H1 (cell line): ENCODE measurements at places on chromosomes 12 and 14. TPM values are rescaled to one million over a fixed set of nuclear protein-coding genes. Genes with fewer than 3 reads are reported as not detected.

DNA sequence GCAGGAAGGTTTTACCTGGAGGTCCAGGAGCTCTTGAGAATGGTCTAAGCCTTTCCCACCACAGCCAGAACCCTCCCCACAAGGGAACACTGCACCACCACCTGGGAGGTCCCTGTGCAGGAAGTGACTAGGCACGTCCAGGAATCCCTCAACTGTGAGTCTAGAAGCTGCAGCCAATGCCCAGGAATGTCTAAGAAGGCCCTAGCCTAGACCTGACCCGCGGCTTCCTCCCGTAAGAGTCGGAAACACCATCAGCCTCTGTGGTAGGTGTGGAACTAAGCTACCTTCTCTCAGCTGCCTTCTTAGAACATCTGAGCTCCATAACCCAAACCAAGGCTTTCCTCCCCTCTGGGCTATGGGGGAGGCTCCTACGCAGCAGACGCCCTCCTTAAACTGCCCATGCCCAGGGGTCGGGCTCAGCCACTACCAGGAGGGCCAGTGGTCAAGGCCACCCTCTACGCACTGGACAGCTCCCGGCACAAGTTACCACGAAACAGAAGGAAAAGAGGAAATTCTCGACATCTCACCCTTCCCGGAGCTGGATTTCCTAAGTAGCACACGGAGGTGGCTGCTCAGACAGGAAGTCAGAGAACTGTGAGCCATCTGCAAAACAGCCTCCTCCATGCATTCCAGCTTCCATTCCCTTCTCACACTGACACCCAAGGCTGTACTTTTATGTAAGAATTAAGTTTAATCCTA lies 25.5 kb downstream of the ZFYVE21 start:
- no peak overlapping the region for H3K27ac ChIP-seq

DNA sequence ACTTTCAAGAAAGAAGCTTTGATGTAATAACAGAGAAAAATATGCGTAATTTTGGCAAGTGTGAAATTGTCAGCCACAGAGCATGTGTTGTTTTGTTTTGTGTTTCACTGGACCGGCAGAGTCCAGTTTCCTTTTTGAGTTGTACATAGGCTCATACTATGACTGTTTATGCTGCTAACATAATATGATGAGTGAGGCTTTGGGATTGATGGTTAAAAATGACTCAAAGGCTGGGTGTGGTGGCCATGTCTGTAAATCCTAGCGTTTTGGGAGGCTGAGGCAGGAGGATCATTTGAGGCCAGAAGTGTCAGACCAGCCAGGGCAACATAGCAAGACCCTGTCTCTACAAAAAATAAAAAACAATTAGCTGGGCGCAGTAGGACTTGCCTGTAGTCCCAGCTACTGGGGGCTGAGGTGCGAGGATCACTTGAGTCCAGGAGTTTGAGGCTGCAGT lies 487.9 kb downstream of the PCNX1 start:
- H3K27ac ChIP-seq, result no peak overlapping the region
- H3K4me1 ChIP-seq, result no peaks in the 10 kb centered on the region
- H3K27me3 ChIP-seq, result no peaks in the 10 kb centered on the region
- no peak overlapping the region for H3K4me3 ChIP-seq

Gene TMEM52B
- not detected in 2 replicates for polyA plus RNA-seq

- no peaks in the 10 kb centered on the region for H3K4me1 ChIP-seq
- no peak overlapping the region for H3K27ac ChIP-seq
- no peak overlapping the region for H3K4me3 ChIP-seq
- no peak for DNase-seq
- H3K36me3 ChIP-seq, result peaks cover 4% of the 10 kb centered on the region; the same call in 1 of the 2 replicates
Observed at GRCh38 chr14:67837011-67837624, 17.5 kb downstream of the RAD51B start.

DNA sequence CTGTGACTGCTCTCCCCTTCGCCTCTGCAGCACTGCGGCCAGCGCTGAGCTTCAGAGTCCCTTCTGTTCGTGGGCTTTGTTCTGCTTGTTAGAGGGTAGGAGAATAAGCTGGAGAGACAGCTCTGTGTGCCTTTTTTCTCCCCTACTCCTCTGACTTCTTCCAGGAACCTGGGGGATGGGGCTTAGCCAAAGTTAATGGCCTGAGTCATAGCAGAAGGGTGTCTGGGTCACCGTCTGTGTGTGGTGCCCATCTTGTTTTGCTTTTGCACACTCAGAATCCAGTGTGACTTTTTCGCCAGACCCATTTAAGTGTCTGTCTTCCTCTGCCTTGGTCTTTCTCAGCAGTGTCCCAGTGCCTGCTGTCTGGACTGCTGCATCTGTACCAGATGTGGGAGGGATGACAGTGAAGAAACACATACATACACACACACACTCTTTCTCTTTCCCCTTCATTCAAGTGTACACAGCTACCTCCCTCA lies 3.0 kb downstream of the KIF5A start:
- H3K27me3 ChIP-seq, result no peaks in the 10 kb centered on the region
- peaks cover 20% of the 10 kb centered on the region for H3K4me1 ChIP-seq
- 0 out of 2 replicates have a peak overlapping the region, but pooled peaks have one; percentile 29 for H3K27ac ChIP-seq
- H3K36me3 ChIP-seq, result no peaks in the 10 kb centered on the region; the same call in 1 of the 2 replicates
- no peak overlapping the region for H3K4me3 ChIP-seq
- no peak for DNase-seq

DNA sequence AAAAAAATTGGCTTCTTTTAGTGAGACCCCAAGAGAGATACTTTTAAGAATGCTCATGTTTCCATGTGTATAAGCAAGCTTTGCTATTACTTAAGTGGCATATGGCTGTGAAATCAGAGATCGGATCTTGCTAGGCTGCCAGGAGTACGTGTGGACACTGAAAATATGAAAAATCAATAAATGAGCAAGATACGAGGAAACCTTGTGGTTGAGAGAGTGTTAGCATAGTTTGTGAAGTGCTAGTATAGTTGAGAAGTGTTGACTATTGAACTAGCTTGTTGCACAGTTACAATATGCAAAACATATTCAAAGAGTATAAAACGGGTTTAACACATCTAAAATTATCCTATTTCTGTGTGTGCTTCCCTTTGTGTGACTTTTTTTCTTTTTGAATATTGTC lies 230.9 kb upstream of the NOVA1 start:
- no peak overlapping the region for H3K27ac ChIP-seq
- no peak for DNase-seq
- no peaks in the 10 kb centered on the region for H3K36me3 ChIP-seq
- no peaks in the 10 kb centered on the region for H3K27me3 ChIP-seq
- H3K4me3 ChIP-seq, result no peak overlapping the region

Gene RBMS2
- polyA plus RNA-seq, result 9.6 TPM in 2 replicates

Gene LMNTD1
- not detected in 2 replicates for polyA plus RNA-seq

- no peak overlapping the region for H3K27ac ChIP-seq
- DNase-seq, result no peak
- H3K4me1 ChIP-seq, result no peaks in the 10 kb centered on the region
- no peaks in the 10 kb centered on the region for H3K36me3 ChIP-seq
- H3K4me3 ChIP-seq, result no peak overlapping the region
Observed at GRCh38 chr14:21866479-21866878, 192.9 kb upstream of the OR4E1 start.

- H3K4me1 ChIP-seq, result no peaks in the 10 kb centered on the region
- H3K4me3 ChIP-seq, result no peak overlapping the region
- H3K27me3 ChIP-seq, result no peaks in the 10 kb centered on the region
- no peak for DNase-seq
- no peaks in the 10 kb centered on the region; the same call in 1 of the 2 replicates for H3K36me3 ChIP-seq
Observed at GRCh38 chr14:53501361-53502211, 348.5 kb upstream of the DDHD1 start.

GRCh38 chr12:52227606-52228166 lies 5.4 kb upstream of the KRT7 start:
- H3K27me3 ChIP-seq, result peaks cover 14% of the 10 kb centered on the region
- H3K4me3 ChIP-seq, result no peak overlapping the region
- no peak for DNase-seq
- H3K36me3 ChIP-seq, result no peaks in the 10 kb centered on the region
- H3K4me1 ChIP-seq, result peaks cover 16% of the 10 kb centered on the region
